Activated CD4-positive, alpha-beta T cell treated with anti-CD3 and anti-CD28 coated beads for 48 hours (primary cell): ENCODE measurements at places on chromosomes 5 and 9.

DNA sequence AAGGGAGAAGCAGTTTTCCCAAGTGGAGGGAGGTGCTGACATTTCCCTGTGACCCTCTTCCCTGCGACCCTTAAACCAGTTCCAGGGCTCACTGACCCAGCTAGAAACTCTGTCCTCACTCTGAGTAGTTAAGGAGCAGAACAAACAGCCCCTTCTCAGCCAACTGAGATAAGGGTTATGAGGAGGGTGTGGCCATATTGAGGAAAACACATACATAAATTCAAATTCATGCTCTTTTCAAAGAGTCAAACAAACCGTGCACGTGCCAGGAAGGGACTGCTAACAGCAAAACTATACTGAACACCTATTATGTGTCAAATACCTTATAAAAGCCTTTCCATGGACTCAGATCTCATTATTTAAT is 4.9 kb upstream of the AKNA start:
- no peak for DNase-seq

GRCh38 chr9:14547245-14548060 is 145.8 kb downstream of the ZDHHC21 start:
- DNase-seq: no peak

DNA sequence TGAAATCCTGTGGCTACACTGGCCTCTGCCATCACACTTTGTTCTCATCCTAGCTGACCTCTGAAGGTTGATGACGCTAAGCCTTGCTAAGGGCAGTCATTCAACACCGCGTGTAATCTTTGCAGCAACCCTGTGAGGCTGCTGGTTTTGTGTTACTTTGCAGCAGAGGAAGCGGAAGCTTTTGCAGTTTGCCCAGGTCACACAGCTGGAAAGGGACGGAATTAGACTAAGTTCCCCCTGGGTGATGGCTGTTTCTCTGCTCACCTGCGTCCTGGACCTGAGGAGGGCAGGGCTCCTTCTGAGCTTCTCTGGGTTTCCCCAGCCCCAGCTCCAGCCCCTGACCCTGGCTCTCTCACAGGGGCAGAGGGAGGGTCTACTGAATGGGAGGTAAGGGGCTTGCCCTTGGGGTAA is 7.3 kb upstream of the SLC25A51 start:
- DNase-seq: no peak

- no peak for DNase-seq
Observed at GRCh38 chr5:172455511-172456061, 1.3 kb upstream of the SH3PXD2B start.

DNA sequence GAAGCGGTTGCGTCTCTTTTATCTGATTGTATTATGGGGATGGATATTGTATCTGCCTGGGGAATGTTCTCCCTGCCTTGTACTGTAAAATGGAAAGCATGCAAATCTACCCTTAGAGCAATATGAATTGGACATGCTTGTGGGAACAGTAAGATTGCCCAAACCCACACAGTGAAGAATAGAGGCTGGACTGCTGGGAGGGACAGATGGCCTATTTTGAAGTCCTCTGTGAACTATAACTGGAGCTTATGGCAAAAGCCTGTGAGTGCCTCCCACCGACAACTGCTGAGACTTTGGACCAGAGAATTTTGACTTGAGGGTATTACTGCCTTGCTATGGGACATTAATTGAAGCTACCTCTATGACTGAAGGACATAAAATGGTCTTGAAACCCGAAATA is 168.9 kb downstream of the ERCC6L2 start:
- no peak for DNase-seq

- DNase-seq: no peak
Observed at GRCh38 chr5:109649318-109649717, 40.4 kb upstream of the MAN2A1 start.

- peak; percentile 91 for DNase-seq
Observed at GRCh38 chr5:132496191-132496630, 5.6 kb upstream of the IRF1 start.

GRCh38 chr9:98698856-98699255 is 9.9 kb downstream of the GABBR2 start:
- DNase-seq: no peak

DNA sequence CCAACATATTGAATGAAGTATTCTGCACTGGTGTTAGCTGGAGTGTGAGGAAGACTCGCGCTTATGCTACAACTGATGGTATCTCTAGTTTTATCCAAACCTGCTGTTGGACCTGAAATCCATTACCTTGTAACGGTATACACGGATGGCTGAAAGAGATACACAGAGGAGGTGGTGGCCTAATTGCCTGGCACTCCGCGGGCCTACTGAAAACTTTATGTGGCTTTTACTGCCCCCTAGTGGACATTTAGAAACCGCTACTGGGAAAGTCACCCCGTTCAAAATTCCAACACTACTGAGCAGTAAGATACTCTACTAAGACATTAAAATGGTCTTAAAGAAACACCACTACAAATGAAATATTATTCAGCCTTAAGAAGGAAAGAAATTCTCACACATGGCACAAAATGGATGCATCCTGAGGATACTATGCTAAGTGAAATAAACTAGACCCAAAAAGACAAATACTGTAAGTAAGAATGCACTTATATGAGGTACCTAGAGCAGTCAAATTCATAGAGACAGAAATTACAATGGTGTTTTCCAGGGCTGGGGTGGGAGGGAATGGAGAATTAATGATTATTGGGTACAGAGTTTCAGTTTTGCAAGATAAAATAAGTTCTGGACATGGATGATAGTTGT is 100.4 kb downstream of the TTLL11 start:
- DNase-seq: peak; percentile 57

DNA sequence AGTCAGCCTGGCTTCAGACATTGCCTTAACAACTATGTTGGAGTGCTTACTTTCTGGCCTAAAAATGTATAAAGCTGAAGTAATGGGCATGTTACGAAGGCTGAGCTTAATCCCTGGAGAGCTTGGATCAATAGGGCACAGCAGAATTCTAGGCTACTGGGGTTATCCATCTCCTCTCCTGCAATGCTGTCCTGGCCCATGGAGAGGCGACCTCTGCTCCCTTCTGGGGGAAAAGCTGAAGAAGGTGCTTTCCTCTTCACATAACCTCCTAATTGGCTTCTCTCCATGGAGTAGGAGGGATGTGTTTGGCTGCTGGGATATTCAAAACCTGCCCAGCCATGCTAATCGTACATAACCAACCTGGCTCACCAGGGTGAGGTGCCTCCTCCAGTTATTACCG is 403.5 kb downstream of the DMRT2 start:
- DNase-seq: no peak

DNA sequence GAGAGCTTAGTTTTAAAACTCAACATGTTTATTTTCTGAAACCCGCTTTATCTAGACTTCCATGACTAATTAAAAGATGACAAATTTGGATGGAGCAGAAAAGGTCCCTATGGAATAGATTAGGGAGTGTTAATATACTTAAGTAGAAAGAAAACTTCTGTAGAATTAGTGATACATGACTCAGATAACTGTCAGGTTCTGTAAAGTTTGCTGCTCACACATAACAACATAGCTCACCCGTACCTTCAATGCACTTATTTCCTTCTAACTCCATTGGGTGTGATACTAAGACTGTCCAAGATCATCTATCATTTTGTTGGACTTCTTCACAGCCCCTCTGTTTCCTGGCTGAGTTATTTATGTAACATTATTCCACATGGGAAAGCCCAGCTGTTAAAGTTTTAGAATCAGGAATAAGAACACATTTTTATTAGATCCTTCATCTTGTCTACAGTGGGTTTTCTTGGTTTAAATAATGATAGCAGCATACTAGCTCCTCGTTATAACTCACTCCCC is 27.8 kb downstream of the TMEM167A start:
- DNase-seq: no peak

- DNase-seq: no peak
Observed at GRCh38 chr9:36177571-36177970, 8.4 kb downstream of the CCIN start.

DNA sequence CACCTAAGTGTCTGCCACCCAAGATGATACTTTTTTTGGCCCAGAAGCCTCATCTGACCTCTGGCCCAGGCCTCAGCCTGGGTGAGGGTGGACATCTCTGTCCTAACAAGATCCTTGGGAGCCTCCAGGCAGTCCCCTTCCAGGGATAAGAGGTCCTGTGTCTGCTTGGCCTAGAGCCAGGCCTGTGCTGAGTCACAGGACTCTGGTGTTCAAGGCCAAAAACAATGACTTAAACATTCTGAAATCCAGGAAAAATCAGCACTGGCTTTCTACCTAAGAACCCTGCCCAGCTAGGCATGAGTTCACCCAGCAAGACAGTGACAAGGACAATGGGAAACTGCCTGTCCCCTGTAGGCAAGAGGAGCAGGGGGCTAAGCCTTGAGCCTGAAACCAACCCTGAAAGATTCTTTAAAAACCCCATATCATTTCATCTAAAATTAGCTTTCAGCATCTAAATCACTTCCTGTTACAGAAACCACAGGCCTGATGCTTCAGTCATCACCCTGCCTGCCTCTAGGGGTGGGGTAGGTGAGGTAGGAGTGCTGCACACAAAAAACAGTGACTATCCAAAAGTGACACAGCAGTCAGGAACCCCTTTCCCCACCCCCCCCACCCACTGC is 29.9 kb downstream of the CSF2 start:
- peak; percentile 80 for DNase-seq

DNA sequence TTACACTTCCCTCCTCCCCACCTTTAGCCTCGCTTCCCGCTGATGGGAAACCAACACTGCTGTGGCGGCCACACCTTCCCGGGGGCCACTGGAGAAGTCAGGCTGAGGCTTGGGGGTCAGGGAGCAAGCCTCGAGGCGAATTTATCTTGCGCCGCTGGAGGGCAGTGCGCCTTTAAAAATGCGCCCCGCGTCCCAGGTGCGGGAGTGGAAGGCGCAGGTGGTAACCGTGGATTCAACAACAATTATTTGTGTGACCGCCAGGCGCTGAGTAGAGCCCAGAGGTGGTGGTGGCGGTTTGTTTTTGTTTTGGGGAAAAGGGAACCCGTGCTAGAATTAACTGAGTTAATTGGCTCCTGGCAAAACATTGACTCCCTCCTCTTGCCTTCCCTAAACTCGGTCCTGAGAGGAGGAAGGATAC is 1.1 kb downstream of the CFAP77 start:
- peak; percentile 82 for DNase-seq

DNA sequence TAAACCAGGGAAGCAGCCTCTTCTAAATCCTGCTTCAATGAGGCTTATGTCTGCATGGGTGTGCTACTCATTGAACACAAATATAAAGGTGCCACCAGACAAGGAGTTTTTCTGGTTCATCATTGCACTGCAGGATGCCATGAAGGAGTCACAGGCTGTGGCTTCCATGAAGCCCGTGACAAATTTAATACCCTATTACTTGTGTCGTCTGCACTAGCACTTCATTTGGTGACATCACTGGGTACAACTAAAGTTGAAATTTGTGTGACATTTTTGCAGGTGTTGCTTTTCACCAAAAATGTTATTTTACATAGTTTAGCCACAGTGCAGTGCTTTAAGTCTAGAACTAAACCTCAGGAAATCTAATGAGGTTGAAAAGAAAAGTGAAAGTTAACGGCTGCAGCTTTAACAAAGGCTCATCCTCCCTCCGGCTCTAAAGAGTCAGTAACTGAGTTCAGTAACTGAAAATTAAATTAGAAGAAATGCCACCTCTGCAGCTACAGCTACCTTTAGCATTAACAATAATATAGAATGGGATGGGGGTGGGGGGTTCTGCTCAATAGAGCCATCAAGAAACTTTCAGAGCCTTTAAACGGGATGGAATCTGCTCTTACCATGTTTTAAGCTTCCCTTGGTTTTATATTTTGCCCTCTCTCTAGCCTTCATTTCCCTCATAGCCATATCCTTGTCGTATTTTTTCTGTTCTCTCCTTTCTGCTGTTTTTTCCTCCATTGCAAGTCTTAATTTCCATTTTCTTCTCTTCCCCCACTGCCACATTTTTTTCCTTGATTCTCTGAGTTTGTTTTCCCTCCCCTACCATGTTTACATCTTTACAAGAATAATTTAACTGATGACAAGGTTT is 233.8 kb upstream of the TMEM161B start:
- DNase-seq: peak; percentile 7

DNA sequence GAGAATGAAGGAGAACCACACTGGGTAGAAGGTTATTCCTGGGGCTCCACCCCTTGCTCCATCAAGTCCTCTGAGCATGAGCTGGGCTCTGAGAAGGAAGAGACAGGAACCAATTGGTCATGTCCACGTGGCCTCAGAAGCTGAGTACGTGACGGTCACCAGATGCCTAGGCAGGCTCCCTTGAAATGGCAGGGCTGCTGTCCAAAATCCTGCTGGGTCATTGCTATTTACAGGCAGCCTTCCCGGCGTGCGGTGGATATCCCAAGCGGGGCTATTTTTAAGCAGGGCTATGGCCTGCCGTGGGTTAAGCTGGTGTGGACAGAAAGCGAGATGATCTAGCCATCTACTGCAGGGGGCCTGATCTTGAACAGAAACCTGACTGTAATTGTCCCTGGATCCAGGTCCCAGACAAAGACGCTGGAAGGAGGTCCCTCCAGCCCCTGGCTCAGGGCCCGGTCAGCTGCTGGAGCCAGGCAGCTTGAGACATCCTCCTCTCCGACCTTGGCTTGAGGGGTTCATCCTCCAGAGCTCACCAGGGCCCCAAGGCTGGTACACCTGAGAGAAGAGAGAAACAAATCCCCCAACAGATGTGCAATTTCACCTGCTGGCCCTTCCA is 550 bp upstream of the CKMT2 start:
- no peak for DNase-seq

DNA sequence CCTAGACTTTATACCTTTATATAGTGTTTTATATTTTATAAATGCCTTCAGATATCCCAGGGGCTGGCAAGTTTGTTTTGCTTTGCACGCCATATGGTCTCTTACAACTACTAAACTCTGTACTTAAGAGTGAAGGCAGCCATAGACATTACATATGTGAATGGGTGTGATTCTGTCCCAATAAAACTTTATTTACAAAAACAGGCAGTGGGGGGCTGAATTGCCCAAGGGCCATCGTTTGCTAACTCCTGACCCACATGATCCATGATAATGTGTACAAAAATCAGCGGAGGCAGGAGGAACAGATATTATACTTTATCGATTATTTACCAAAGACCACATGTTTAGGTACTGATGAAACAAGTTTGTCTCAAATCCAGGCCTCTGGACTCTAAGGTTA is 35.8 kb upstream of the ISCA1 start:
- no peak for DNase-seq

- DNase-seq: no peak
Observed at GRCh38 chr5:150156027-150156368, 353 bp upstream of the PDGFRB start.

DNA sequence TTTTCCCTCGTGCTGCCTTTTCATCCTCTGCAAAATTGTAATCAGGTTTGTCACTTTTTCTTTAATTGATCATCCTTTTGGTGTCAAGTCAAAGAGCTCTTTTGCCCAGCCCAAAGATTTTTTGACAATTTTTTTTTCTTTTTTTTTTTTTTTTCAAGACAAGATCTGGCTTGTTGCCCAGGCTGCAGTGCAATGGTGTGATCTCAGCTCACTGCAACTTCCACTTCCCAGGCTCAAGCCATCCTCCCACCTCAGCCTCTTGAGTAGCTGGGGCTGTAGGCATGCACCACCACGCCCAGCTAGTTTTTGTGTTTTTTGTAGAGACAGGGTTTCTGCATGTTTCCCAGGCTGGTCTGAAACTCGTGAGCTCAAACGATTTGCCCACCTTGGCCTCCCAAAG is 36.7 kb downstream of the CDK7 start:
- no peak for DNase-seq
